Astrocyte (in vitro differentiated cells and primary cell): ENCODE measurements at places on chromosomes 16 and 17.

- no peak overlapping the region for H3K27ac ChIP-seq
- H3K4me1 ChIP-seq = peaks cover 4% of the 10 kb centered on the region
- H3K27me3 ChIP-seq = peaks cover 19% of the 10 kb centered on the region
- H3K36me3 ChIP-seq = no peaks in the 10 kb centered on the region
- no peak overlapping the region for H3K4me3 ChIP-seq
These were observed 3.2 kb upstream of the GNG13 start for GRCh38 chr16:803754-804080.

GRCh38 chr17:70100983-70101382, 26.0 kb downstream of the KCNJ16 start:
- H3K4me1 ChIP-seq = no peaks in the 10 kb centered on the region
- no peaks in the 10 kb centered on the region for H3K36me3 ChIP-seq
- H3K4me3 ChIP-seq = no peak overlapping the region
- no peak for DNase-seq
- no peak overlapping the region for H3K27ac ChIP-seq
- H3K27me3 ChIP-seq = no peaks in the 10 kb centered on the region

DNA sequence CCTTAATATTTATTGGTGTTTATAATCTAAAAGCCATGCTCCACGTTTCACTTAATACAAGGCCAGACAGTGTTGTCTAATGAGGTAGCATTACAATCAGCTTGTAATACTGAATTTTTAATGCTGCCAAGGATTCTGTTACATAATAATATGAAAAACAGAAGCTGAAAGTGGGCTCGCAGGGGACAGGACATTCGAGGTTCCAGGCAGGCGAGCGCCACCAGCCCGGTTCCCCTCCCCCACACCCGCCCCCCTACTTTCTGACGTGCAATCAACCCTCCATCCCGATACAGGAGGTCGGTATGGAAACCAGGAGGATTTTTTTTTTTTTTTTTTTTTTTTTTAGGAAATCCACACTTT, 6.2 kb upstream of the ZFHX3 start:
- no peaks in the 10 kb centered on the region for H3K27me3 ChIP-seq
- DNase-seq = no peak
- H3K4me1 ChIP-seq = peaks cover 57% of the 10 kb centered on the region
- no peak overlapping the region for H3K4me3 ChIP-seq

DNA sequence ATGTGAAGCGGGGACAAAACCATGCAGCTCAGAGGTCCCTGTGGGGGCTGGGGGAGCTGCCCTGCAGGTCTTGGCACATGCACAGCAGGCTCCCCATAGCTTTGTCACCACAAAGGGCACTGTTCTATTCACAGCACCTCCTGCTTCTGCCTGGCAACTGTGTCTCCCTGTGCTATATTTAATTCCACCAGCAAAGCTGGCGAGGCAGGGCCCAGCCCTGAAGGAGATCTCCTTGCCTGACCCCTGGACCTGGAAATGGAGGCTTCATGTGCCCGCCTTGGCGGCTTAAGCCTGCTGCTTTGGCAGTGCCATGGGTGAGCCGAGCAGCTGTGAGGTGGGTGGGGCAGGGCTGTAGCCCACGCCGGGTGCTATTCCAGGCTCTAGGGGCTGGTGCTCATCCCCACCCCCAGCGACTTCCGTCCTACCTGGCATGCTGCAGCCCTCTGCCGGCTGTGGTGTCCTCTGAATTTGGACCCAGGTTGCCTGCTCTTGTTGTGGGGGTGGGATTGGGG, 6.8 kb downstream of the LDHD start:
- H3K27me3 ChIP-seq = no peaks in the 10 kb centered on the region
- no peak for DNase-seq
- peaks cover 30% of the 10 kb centered on the region for H3K4me1 ChIP-seq
- no peaks in the 10 kb centered on the region for H3K36me3 ChIP-seq
- H3K27ac ChIP-seq = peak overlapping the region; percentile 29

DNA sequence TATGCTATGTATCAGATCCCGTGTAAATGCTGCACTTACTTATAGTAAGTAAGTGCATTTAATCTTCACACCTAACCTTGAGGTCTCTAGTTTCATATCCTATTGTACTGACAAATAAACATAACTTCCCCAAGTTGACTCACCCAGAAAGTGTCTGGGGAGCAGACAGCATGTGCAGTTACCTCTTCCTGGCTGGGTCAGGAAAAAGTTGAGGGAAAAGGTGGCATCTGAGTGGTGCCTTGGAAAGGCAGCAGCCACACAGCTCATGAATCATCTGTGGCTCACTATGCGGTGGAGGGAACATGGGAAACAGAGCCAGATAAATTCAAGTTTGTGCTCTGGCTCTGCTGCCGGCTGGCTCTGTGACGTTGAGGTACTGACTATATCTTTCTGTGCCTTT, 382.0 kb upstream of the DYNLRB2 start:
- peak; percentile 94 for DNase-seq
- H3K36me3 ChIP-seq = no peaks in the 10 kb centered on the region
- H3K27me3 ChIP-seq = no peaks in the 10 kb centered on the region
- peak overlapping the region; percentile 17 for H3K27ac ChIP-seq
- H3K4me3 ChIP-seq = no peak overlapping the region
- H3K4me1 ChIP-seq = peaks cover 17% of the 10 kb centered on the region

GRCh38 chr17:37826497-37827430, 81.9 kb upstream of the HNF1B start:
- no peaks in the 10 kb centered on the region for H3K36me3 ChIP-seq
- no peak overlapping the region for H3K27ac ChIP-seq
- no peak for DNase-seq
- H3K4me3 ChIP-seq = no peak overlapping the region
- H3K4me1 ChIP-seq = peaks cover 19% of the 10 kb centered on the region

DNA sequence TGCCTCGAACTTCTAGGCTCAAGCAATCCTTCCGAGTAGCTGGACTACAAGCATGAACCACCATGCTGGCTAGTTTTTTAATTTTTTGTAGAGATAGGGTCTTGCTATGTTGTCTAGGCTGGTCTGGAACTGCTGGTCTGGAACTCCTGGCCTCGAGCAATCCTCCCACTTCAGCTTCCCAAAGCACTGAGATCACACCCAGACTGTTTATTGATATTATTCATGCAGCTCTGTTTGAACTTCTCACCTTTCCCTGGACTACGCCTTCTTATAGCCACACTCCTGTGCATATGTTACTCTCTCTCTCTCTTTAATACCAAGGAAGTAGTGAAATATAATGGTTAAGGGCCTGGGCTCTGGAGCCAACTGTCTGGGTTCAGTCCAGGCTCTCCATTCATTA, 4.6 kb downstream of the COG7 start:
- no peak overlapping the region for H3K27ac ChIP-seq
- no peaks in the 10 kb centered on the region for H3K27me3 ChIP-seq
- DNase-seq = peak; percentile 64
- peaks cover 8% of the 10 kb centered on the region for H3K36me3 ChIP-seq
- peaks cover 7% of the 10 kb centered on the region for H3K4me1 ChIP-seq

- H3K4me1 ChIP-seq = no peaks in the 10 kb centered on the region
- peaks cover 31% of the 10 kb centered on the region for H3K36me3 ChIP-seq
- no peak overlapping the region for H3K27ac ChIP-seq
- no peak for DNase-seq
- no peak overlapping the region for H3K4me3 ChIP-seq
These were observed 3.5 kb upstream of the NTAN1 start for GRCh38 chr16:15059324-15059723.

- no peak for DNase-seq
- H3K27ac ChIP-seq = no peak overlapping the region
- H3K27me3 ChIP-seq = peaks cover 43% of the 10 kb centered on the region
- no peaks in the 10 kb centered on the region for H3K36me3 ChIP-seq
These were observed 4.1 kb upstream of the SLC13A2 start for GRCh38 chr17:28469376-28469775.

- DNase-seq = peak; percentile 2
- H3K27me3 ChIP-seq = no peaks in the 10 kb centered on the region
- H3K27ac ChIP-seq = no peak overlapping the region
These were observed 116.8 kb downstream of the WWOX start for GRCh38 chr16:78216166-78216745.

- DNase-seq = no peak
- H3K4me3 ChIP-seq = no peak overlapping the region
- H3K4me1 ChIP-seq = no peaks in the 10 kb centered on the region
- H3K27me3 ChIP-seq = no peaks in the 10 kb centered on the region
These were observed 342.3 kb downstream of the TMEM114 start for GRCh38 chr16:8247993-8248392.

- no peak overlapping the region for H3K4me3 ChIP-seq
- H3K4me1 ChIP-seq = peaks cover 10% of the 10 kb centered on the region
- no peaks in the 10 kb centered on the region for H3K36me3 ChIP-seq
- no peaks in the 10 kb centered on the region for H3K27me3 ChIP-seq
- DNase-seq = no peak
- no peak overlapping the region for H3K27ac ChIP-seq
These were observed 95.7 kb upstream of the METRNL start for GRCh38 chr17:82983510-82984248.

- H3K27me3 ChIP-seq = no peaks in the 10 kb centered on the region
- H3K4me3 ChIP-seq = peak overlapping the region; percentile 47
- H3K36me3 ChIP-seq = no peaks in the 10 kb centered on the region
- peak; percentile 96 for DNase-seq
- H3K4me1 ChIP-seq = peaks cover 57% of the 10 kb centered on the region
- peak overlapping the region; percentile 78 for H3K27ac ChIP-seq
These were observed 4.2 kb downstream of the MNT start for GRCh38 chr17:2396568-2397246.

- DNase-seq = no peak
- H3K4me1 ChIP-seq = peaks cover 10% of the 10 kb centered on the region
- no peak overlapping the region for H3K4me3 ChIP-seq
- H3K36me3 ChIP-seq = no peaks in the 10 kb centered on the region
- no peak overlapping the region for H3K27ac ChIP-seq
These were observed 4.4 kb upstream of the ZFPM1 start for GRCh38 chr16:88448461-88449266.

- peak overlapping the region; percentile 80 for H3K4me3 ChIP-seq
- peak; percentile 62 for DNase-seq
- H3K27me3 ChIP-seq = no peaks in the 10 kb centered on the region
- no peak overlapping the region for H3K27ac ChIP-seq
- H3K36me3 ChIP-seq = no peaks in the 10 kb centered on the region
- H3K4me1 ChIP-seq = peaks cover 25% of the 10 kb centered on the region
These were observed 1.2 kb downstream of the ATP6V0A1 start for GRCh38 chr17:42459801-42460281.

DNA sequence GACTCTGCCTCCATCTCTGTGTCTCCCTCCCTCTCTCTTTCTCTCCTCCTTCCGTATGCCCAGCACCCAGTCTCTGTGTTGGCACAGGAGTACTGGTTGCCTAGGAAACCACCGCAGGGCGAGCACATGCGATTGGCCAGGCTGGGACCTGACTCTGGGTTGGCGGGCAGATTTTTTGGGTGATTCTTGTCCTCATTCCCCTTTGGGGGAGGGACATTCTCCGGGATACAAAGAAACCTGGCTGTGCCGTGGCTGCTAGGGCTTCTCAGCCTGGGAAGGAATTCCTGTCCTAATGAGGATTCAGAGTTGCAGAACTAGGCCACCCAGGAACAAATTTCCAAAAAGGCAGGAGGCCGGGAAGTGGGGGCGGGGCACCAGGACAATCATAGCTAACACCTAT, 168.9 kb downstream of the SHISA9 start:
- DNase-seq = no peak
- no peaks in the 10 kb centered on the region for H3K27me3 ChIP-seq
- H3K4me1 ChIP-seq = no peaks in the 10 kb centered on the region
- H3K27ac ChIP-seq = no peak overlapping the region
- no peaks in the 10 kb centered on the region for H3K36me3 ChIP-seq
- H3K4me3 ChIP-seq = no peak overlapping the region

- H3K4me1 ChIP-seq = no peaks in the 10 kb centered on the region
- no peak overlapping the region for H3K4me3 ChIP-seq
- no peak overlapping the region for H3K27ac ChIP-seq
These were observed 39.8 kb upstream of the ANKFN1 start for GRCh38 chr17:56113486-56113885.

DNA sequence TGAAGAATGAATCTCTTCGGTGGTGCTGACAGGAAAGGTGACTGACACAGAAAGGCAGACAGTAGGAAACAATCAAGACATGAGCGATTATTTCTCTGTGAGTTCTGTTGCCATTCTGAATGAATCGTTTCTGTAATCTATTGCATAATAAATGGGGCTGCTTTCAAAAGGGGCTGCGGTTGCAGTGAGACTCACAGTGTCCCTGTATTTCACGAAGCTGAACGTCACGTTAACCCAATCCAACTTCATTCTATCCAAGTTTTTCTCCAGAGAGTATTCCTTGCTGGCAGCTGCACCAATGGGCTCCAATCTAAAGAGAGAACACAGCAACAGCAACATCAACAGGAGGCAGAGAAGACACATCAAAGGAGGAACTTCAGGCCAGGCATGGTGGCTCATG, 75.4 kb downstream of the DNAH3 start:
- H3K4me1 ChIP-seq = no peaks in the 10 kb centered on the region
- no peak overlapping the region for H3K4me3 ChIP-seq
- no peaks in the 10 kb centered on the region for H3K36me3 ChIP-seq
- DNase-seq = no peak
- H3K27ac ChIP-seq = no peak overlapping the region
- no peaks in the 10 kb centered on the region for H3K27me3 ChIP-seq

DNA sequence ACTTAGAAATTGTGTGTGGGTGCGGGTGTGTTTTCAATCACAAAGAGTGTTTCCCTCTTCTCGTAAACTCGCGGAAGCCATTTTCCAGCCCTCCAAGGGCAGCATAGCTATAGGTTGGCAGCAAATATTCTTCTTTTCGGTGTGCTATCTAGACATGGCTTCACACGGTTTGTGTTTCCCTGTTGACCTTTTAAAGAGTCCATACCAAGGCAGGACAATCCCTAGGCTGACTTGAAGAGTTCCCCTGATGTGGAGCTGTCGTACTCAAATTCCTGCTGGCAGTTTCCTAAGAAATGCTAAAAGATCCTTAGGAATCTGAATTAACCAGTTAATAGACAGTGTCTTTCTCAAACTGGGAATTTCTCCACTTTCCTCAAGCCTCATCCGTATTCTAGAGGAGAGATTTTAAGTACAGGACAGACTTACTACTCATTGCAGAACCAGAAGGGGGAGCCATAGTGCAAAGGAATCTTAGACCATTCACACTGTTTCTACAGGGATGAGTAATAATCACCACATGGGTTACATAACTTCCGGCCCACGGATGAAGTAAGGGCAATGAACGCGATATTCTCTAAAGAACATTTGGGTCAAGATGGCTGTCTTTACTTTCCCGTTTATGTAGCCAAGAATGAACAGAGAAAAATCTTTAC, 288.6 kb upstream of the ELAC2 start:
- H3K36me3 ChIP-seq = no peaks in the 10 kb centered on the region
- no peaks in the 10 kb centered on the region for H3K4me1 ChIP-seq
- peak; percentile 74 for DNase-seq
- H3K27me3 ChIP-seq = no peaks in the 10 kb centered on the region
- no peak overlapping the region for H3K27ac ChIP-seq

- no peak for DNase-seq
- H3K27me3 ChIP-seq = no peaks in the 10 kb centered on the region
- no peak overlapping the region for H3K4me3 ChIP-seq
- no peak overlapping the region for H3K27ac ChIP-seq
These were observed 67.3 kb downstream of the SCNN1B start for GRCh38 chr16:23369416-23369815.
